ENCODE measurements at places on chromosomes 3 and 15.

- DNase-seq = no peak
Measured at GRCh38 chr15:76204109-76204845, 107.0 kb downstream of the ETFA start.

DNA sequence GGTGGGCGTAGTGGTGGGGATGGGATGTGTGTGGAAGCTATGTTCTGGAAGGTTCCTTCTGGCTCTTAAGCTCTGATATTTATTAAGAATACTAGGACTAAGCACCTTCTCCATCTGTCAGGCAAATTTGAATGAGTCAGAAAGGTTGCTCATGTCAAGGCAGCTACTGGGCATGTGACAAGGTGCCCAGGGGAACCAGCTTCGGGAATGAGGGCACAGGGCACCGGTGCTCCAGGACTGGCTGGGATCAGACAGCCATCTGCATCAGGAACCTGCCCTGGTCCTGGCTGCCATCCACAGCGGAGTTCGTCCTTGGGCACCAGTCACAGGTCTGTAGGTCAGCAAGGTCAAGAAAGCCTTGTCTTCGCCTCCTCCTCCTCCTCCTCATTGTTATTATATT is 32.5 kb downstream of the CA12 start:
- DNase-seq = no peak

DNA sequence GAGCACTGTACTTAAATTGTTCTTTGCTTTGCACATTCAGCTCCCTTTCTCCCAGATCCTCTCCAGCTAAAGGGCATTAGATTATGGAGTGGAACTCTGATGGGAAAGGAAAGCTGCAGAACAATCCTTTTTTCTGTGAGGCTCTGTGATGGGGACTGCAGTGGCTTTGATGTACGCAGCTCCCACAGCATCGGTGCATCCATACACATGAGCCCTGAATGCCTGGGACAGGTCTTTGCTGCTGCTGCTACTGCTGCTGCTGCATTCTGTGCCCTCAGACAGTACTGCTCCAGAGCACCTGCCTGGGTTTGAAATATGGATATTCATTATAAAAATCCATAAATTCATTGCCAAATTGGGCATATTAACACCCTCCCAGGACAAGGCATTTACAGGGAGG is 164.4 kb downstream of the WDR76 start:
- DNase-seq = no peak

DNA sequence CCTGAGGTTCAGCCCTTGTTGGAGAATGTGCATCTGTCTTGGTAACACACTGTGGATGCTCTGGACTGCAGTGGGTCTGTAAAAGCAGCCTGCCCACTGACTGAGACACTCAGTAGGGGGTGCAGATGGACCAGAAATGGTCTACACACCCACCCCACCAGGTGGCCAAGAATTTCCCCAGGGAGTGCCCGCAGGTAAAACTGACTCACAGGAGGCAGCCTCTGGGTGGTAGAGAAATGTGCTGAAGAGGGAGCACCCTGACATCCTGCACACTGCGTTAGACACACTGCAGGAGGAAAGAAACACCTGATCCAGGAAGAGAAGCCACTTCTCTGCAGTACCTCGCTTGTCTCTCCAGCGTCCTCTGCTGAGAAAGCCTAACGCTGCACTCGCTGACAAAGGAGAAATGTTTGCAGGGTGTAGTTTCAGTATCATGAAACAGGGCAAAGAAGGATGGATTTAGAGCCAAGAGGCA is 109.5 kb upstream of the ABHD17C start:
- DNase-seq = no peak

GRCh38 chr3:41448396-41448795 is 249.1 kb downstream of the CTNNB1 start:
- no peak for DNase-seq

- DNase-seq = no peak
Measured at GRCh38 chr15:51856714-51857380, 27.4 kb downstream of the TMOD3 start.

DNA sequence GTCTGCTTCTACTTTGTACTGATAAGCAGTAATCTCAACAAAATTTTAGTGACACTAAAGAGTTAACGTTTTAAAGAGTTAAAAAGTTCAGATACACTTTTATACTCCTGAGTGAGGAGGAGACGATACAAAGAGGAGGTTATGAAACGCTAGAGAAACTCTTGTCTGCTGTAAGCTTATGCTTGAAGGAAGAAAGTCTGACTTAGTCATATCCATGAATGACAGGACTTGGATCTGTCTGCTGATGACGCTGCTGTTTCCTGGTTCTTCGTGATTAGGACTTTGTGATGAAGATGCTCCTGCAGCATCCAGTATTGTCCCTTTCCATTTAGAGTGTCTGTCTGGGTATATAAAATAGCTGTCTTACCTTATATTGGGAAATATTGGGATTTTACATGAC is 15.8 kb downstream of the TCF12 start:
- no peak for DNase-seq

- DNase-seq = no peak
Measured at GRCh38 chr3:72338942-72339669, 509.1 kb downstream of the SHQ1 start.

Data from cortex of kidney (tissue), 1 donor.